ENCODE measurements at places on chromosomes 4 and X.

- no peak for DNase-seq
Measured at GRCh38 chr4:57214654-57215411, 104.6 kb upstream of the IGFBP7 start.

DNA sequence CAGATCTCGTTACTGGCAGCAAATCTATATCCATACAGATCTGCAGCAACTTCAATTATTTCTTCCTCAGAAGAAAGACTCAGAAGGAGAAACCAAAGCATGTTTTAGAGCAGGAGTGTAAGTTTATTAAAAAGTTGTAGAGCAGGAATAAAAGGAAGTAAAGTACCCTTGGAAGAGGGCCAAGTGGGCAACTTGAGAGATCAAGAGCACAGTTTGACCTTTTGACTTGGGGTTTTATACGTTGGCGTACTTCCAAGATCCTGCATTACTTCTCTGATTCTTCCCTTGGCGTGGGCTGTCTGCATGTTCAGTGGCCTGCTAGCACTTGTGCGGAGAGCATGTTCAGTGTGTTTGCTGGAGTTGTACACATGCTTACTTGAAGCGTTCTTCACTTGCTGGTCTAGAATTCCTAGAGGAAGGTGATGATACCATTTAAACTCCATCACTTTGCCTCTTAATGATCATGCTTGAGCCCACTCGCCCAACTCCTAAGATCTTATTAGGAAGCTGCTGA, 1114.7 kb upstream of the PABPC4L start:
- no peak for DNase-seq

DNA sequence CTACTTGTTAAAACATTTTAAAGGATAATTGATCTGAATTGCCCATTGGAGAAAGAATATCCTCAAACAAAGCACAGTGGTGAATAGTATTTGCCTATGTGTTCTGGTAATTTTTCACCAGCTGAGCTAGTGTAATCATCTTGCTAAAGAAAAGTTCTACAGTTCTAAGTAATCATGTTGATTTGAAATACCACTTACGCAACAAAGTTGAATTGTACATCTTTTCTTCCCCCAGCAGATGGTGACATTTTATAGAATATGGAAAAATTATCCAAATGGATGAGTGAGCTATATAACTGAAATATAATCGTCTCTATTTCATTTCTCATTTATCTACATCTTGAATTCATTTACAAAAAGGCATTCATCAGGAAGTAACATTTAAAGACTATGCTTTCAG, 9.7 kb upstream of the ZNF674 start:
- no peak for DNase-seq

GRCh38 chrX:118714521-118714920, 12.9 kb upstream of the IL13RA1 start:
- DNase-seq: no peak

GRCh38 chr4:150816491-150816890, 198.6 kb downstream of the LRBA start:
- no peak for DNase-seq

- DNase-seq: peak; percentile 86
Measured at GRCh38 chr4:184745831-184746795, 12.2 kb upstream of the CENPU start.

DNA sequence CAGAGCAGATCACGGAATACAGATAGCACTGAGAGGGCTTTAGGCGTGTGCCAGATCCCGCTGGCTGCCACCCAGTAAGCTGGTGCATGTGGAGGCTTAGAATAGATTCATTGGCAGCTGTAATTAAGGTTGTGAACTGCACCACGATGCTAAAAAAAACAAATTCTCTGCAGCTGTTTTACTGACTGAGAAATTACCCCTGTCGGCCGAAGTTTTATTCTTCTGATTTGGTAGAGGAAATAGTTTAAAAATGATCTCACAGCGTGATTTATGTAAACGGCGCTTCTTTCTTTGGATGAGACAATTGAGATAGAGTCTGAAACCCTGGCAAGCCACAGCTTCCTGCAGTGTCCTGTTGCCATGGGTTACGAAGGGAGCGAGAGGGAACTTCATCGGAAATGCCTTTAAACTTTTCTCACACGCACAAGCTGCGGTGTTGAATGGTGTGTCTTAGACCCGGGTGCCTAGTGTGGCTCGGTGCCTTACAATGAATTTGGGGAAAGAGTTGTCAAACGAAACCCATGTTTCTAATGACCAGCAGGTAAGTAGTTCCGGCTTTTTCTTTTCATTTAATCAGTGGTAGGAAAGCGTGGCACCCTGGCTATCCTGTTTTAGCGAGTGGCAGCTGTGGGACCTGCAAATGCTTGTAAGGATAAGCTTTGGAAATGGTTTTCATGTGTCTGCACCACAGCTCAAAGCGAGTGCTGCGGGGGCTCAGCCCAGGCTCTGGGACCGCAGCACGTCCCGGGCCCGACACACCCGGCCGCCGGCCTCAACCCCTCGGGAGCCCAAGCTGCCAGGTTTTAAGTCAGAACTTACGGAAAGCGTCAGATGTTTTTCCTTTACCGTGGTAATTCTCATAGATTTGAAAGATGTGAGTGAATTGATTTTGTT, 71.7 kb upstream of the HGFAC start:
- DNase-seq: no peak

DNA sequence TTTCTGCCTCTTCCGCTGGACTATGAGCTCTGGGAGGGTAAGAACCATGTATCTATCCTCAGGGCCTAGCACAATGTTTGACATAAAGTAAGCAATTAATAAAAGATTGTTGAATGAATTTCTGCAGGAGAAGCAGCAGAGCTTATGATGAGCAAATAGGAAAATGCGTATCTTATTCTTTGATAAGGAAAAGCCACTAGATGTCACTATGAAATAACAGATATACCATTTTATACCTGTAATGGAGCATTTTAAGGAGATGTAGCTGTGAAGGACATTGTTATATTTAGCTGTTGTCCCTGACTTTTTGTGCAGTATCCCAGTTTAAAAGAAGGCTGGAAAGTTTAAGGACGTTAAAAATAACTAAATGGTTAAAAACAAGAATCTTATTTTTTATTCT, 147.2 kb upstream of the MBNL3 start:
- no peak for DNase-seq

DNA sequence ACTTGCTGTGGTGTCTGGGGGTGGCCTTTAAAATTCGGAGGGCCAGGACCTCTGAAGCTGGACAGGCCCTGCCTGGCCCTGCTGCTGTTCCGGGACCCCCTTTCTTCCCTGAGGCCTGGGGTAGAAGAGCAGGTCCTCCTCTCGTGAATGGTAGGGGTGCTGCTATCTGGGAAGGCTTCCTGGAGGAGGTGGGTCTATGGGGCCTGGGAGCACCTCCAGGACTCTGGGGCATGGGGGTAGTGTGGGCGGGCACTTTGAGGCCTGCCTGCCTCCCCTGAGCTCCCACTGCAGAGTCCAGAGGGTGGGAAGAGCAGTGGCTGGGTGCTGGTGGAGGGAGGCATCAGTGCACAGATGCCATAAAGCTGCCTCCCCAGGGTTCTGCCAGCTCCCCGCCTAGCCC, 4.9 kb upstream of the MXD4 start:
- DNase-seq: no peak

- DNase-seq: no peak
Measured at GRCh38 chr4:76091052-76091451, 16.5 kb downstream of the ART3 start.

GRCh38 chr4:17273047-17273446, 238.8 kb downstream of the QDPR start:
- no peak for DNase-seq

GRCh38 chrX:78116766-78117165, 12.7 kb downstream of the PGK1 start:
- DNase-seq: no peak

DNA sequence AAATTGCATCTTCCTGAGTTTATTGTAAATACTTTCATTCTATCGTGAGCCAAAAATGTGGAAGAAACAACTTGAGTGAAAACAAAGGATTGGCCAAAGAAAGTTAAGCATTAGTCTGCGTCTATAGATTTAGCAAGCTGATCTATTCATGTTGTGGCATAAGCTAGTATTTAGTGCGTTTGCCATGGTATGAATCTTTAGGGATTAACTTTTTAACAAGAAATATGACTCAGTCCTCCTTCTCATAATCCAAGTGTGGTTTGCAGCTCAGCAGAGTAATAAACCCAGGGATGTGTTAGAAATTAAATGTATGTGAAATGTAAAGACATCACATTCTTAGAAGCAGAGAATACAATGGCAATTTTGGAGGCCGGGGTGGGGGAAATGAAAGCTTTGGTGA, 1110.9 kb downstream of the NLGN4X start:
- no peak for DNase-seq

GRCh38 chrX:74234818-74235217, 69.2 kb upstream of the ZCCHC13 start:
- DNase-seq: no peak

DNA sequence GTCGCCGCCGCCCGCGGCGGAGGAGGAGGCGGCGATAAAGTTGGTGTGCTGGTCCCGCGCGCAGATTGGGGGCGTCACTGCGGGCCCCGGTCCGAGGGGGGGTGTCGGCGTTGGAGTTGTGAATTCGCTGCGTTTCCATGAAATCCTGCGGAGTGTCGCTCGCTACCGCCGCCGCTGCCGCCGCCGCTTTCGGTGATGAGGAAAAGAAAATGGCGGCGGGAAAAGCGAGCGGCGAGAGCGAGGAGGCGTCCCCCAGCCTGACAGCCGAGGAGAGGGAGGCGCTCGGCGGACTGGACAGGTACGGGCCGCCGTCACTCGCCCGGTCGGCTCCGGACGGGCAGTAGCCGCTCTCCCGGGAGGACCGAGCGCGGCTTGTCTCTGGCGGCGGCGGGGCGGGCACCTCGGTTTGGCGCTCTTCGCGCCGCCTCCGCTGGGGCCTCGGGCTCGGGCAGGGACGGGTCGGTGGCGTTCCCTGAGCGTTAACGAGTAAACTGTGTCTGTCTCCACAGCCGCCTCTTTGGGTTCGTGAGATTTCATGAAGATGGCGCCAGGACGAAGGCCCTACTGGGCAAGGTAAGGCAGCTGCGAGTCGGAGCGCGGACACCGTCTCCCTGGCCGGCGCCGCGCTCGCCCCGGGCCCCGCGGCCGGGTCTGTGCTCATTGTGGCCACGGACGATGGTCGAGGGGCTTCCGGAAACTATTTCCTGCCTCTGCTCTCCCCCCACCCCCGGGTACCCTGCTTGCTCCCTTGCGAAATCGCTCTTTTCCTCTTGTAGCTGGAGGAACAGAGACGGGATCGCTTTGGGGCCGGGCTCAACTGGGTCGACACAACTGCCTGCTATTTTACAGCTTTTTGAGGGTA, 658 bp downstream of the KDM6A start:
- DNase-seq: peak; percentile 39

GRCh38 chr4:138092060-138092459, 150.1 kb downstream of the SLC7A11 start:
- DNase-seq: no peak

GRCh38 chrX:31212856-31213748, 141.3 kb upstream of the FTHL17 start:
- no peak for DNase-seq

- DNase-seq: no peak
Measured at GRCh38 chr4:70895811-70896491, 6.2 kb upstream of the MOB1B start.

DNA sequence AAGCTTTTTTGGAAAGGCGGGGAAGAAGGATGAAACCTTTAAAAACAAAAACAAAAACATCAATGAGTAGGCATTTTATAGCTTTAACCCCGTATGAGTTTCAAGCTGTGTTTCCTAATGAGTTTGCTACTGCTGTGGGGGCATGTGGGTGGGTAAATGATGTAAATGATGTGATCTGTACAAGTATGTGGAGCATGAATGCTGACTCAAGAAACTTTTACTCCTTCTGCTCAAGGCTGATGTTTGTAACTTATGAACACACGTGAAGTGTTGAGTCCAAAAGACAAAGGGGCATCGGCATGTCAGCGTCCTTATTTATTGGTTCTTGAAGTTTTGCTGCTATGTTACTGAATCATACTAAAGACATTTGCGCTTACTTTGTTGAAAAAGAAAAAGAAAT, 76.9 kb downstream of the CLCN4 start:
- DNase-seq: no peak

GRCh38 chrX:94053575-94053974, 379.6 kb downstream of the FAM133A start:
- no peak for DNase-seq

DNA sequence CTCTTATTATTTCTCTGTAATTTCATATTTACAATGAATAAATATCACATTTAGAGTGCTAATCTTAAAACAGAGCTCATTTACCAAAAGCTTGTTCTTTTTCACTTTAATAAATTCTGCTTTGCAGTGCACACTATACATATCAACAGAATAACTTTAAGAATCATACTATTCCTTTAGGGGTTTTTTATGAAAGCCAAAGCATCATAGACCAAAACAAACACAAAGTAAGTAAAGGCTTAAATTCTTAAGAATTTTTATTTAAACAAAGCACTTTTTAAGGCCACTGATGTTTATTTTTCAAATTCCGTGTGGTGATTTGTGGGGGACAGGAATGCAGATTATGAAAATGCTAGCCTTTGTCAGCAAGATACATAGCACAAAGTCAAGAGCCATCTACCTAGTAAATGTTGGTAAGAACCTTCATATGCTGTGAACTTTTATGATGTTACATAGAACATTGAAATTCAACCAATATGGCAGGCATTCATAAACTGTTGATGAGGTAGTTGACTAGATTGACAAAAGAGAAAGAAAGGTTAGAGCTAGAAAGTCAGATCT, 17.8 kb downstream of the TIGD2 start:
- no peak for DNase-seq

- no peak for DNase-seq
Measured at GRCh38 chr4:174516345-174516744, 5.9 kb downstream of the HPGD start.

GRCh38 chr4:56374956-56375355, 12.3 kb downstream of the AASDH start:
- no peak for DNase-seq

- DNase-seq: no peak
Measured at GRCh38 chr4:16588149-16588548, 310.3 kb downstream of the LDB2 start.

DNA sequence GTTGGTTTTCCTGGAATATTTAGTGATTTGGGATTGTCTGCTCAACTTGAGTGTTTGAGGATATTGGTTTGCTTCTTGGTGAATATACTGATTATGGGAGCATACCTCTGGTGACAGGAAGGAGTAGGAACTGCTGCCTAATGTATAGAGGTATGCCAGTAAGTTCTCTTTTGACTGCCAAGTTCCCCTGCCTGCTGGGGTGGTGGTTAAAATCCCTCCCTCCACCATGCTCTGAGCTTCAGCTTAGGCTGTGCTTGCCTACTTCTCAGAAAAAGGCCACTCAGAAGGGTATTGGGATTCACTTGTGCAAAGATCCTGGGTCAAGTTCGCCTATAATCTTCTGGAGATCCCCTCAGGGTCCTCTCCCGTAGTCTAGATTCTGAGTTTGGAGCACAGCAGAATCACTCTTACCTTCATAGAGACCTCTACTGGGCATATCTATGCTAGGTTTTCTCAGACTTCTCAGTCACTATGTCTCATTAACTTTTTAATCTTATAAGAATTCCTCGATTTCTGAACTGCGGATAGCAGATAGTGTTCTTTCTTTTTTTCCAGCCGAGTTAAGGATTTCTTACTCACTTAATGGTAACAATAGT, 44.7 kb upstream of the DCK start:
- no peak for DNase-seq

- DNase-seq: no peak
Measured at GRCh38 chr4:6881908-6882307, 27.7 kb upstream of the TBC1D14 start.

Measured in hypothalamus (tissue), 51 donors.